Panc1 (cell line): ENCODE measurements at places on chromosomes 6 and 20.
A peak's percentile ranks its signal among the peaks of the same experiment; 100 is the strongest.

GRCh38 chr20:881051-881782 lies 34.9 kb downstream of the ANGPT4 start:
- peak; percentile 38 for DNase-seq

GRCh38 chr6:97049253-97050011 lies 124.9 kb downstream of the KLHL32 start:
- no peak for DNase-seq

GRCh38 chr6:140661691-140662090 lies 1287.2 kb upstream of the CITED2 start:
- DNase-seq, result no peak

DNA sequence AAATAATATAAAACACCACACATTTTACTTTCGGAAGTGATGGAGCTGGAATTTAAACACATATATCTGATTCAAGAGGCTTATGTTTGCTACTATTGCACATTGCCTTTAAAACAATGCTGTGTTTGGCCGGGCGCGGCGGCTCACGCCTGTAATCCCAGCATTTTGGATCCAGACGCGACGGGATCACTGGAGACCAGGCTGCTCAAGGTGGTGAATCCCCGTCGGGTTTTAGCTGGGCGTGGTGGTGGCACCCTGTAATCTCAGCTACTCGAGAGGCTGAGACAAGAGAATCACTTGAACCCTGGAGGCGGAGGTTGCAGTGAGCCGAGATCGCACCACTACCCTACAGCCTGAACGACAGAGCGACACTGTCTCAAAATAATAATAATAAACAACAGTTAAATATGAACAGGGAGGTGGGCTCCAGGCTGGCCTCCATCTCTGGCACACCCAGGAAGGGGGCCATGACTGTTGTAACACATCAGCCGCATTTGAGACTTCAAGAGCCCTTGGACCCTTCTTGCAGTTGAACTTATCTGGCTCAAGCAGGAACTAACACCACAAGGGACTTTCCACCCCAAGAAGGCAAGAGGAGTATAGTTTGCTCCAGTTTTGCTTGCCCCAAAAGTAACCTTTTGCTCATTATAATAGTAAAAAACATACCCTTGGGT lies 127.1 kb upstream of the ZNF184 start:
- no peak for DNase-seq

- no peak for DNase-seq
Observed at GRCh38 chr6:36607683-36608386, 13.7 kb downstream of the SRSF3 start.

DNA sequence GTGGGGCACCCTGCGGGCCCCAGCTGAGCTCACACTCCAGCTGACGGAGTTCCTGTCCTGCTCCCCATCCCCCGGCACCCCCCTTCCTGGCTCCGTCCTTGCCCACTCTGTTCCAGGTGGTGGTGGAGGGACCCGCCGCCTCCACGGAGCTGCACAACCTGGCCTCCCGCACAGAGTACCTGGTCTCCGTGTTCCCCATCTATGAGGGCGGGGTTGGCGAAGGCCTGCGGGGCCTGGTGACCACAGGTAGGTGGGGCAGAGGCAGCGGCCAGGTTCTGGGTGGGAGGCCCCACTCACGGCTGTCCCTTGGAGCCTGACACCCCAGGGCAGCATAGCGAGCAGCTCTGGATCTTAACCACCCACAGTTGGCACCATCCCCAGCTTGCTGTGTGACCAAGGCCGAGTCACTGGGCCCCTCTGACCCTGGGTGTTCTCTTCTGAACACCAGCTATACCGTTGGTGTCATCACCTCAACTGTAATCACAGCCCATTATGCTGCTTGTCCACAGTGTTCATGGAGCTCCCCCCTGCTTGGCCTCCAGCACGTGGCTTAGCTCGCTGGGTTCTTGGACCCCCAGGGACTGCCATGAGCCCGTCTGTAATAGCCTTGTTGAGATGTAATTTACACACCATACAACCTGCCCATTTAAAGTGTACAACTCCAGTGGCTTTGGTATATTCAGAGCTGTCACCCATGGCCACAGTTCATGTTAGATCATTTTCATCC lies 17.4 kb downstream of the COL20A1 start:
- no peak for DNase-seq

- DNase-seq, result no peak
Observed at GRCh38 chr6:39152262-39152661, 37.3 kb upstream of the SAYSD1 start.

- DNase-seq, result no peak
Observed at GRCh38 chr6:2795956-2796355, 30.8 kb downstream of the WRNIP1 start.

DNA sequence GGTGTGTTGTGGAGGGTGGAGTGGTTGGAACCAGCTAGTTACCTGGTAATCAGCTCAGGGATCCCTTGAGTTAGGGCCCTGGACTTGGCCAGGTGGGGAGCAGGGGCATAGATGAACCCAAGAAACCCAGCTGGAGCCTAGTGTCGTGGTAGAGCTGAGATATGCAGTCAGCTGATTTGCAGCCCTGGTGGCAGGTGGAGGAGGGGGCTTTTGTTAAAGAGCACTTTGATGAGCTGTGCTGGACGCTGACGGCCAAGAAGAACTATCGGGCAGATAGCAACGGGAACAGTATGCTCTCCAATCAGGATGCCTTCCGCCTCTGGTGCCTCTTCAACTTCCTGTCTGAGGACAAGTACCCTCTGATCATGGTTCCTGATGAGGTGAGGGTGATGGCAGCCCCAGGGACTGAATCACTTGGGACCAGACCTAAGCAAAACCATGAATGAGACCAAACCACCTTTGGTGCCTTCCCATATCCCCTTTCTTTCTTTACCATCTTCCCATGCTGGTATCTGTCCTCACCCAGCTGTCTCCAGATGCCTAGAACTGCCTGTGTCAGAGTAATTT lies 12.7 kb downstream of the DEF6 start:
- no peak for DNase-seq

- no peak for DNase-seq
Observed at GRCh38 chr6:31575335-31575901, at the start of gene TNF. TNF (plus strand) TSS chr6:31575565; CDS start chr6:31575742, 177 bp downstream.

DNA sequence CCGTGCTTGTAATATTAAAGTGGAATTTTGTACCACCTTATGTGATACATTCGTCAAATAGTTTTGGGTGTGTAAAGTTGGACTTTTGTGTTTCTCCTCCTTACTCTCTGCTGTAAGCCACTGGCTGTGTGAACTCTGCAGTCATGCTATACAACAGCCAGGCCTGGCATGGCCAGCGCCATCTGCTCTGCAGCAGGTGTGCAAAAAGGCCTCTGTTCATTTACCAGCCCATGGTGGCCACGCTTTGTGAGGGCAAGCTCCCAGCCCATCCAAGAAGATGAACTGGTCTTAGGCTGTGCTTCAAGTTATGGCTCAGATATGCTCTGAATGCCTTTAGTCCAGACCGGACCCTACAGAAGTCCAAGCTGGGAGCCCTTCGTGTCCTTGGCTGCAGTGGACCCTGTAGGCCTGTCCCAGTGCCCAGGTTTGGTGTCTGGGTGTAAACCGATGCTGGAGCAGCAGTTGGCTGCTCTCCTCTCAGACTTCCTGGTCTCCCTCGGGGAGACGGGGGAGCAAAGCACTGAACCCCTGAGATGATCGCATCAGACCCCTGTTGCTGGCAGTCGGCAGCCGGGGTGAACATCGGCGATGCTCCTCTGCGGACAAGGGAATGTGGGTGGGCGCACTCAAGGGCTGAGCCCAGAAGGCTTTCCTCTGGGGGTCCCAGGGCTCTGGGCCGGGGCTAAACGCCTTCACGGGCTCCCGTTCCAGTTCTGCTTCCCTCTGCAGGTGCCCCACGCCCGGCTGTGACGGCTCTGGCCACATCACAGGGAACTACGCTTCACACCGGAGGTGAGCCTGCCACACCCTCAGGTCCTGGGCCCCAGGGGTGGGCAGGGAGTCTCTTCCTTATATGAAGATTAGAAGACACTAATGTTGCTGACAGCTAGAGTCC lies 28.6 kb upstream of the PCMTD2 start:
- no peak for DNase-seq

DNA sequence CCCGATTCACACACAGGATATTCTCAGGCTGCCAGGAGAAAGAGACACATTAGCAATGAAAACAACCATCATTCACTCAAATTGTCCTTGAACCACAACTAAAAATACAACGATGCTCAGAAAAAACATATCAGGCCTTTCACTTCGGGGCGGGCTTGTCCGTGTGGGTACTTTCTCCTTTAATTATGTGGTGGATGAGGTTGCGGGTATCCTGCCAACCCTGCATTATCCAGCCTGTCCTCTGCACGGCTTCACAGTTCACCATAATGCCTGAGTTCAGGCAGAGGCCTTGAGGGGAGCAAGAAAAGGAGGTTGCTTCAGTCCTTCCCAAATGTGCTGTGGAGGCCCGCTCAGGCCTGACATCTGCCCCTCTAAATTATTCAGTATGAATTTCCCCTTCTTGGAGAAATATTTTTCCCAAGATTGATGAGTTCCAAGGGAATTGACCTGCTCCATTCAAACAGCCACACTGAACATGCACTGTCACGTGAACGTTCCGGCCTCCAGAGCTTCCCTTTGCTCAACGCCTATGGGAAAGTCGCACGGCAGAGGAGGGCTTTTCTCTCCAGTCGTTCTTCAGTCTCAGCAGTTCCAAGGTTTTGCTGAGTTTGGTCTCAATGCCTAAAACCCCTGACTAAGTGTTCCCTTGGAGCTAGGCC lies 70.3 kb downstream of the MYLK4 start:
- DNase-seq, result no peak

- no peak for DNase-seq
Observed at GRCh38 chr6:134147034-134147533, 94.7 kb upstream of the SLC2A12 start.

DNA sequence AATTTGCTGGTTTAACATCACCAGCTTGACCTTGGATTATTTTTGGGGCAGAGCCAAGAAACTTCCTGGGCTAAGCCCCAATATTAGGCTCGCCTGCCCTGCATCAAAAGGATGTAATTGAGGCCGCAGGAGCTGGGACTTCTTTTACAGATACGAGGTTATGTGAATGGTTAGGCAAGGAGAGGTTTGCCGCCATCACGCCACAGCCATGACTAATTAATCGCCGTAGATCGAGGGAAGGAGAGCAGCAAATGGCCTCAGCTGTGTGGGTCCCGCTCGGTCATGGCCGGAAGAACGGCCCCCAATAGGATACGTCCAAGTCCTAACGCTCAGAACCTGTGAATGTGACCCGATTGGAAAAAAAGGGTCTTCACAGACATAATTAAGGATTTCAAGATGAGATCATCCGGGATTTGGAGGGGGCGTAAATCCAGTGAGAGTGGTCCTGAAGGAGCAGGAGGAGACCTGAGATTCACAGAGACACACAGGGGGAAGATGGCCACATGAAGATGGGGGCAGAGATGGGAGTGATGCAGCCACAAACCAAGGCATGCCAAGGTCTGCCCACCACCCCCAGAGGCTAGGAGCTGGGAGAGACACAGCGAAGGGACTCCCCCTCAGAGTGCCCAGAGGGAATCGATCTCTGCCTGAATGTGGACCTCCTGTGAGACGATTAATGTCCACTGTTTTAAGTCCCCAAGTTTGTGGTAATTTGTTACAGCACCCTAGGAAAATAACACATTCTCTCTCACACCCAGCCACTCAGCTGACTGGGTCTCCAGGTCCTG lies 10.0 kb upstream of the BNIP5 start:
- DNase-seq, result no peak

- no peak for DNase-seq
Observed at GRCh38 chr6:2185466-2185865, 59.9 kb downstream of the GMDS start.

DNA sequence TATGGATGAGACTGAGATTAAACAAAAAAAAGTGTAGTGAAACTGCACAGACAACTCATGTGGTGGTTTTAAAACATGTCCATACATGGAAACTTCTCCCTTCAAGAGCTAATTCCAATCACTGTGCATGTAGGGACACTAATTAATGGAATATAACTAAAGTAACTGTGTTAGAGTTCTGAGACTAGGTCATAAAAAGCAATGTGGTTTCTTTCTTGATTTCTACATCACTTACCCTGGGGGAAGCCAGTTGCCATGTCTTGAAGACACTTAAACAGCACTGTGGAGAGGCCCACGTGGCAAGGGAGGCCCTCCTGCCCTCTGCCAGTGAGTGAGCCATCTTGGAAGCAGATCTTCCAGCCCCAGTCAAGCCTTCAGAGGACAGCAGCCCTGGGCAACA lies 118.2 kb upstream of the DST start:
- DNase-seq, result no peak

GRCh38 chr20:62317167-62317655 lies 14.4 kb downstream of the ADRM1 start:
- no peak for DNase-seq

DNA sequence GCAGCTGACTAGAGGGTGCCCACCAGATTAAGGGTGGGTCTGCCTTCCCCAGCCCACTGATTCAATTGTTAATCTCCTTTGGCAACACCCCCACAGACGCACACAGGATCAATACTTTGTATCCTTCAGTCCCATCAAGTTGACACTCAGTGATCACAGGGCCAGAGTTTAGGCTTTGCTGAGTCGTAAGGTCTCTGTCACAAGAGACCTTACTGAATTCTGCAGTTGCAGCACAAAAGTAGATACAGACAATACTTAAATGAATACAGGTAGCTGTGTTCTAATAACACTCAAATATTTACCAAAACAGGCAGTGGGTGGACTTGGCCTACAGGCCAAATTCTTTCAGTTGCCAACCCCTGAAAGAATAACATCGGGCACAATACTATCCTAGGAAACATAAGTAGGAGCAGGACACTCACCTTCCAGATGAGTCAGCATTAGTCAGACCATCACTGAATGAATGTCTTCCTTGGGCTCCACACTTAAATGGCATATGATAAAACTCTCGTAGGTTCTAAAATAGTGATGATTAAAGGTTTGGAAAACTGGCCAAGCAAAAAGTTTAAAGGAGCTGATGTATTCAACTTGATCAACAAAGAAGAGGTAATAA lies 190.0 kb downstream of the UBE3D start:
- peak; percentile 66 for DNase-seq

GRCh38 chr6:169997930-169998218 lies 246.5 kb downstream of the ERMARD start:
- no peak for DNase-seq

DNA sequence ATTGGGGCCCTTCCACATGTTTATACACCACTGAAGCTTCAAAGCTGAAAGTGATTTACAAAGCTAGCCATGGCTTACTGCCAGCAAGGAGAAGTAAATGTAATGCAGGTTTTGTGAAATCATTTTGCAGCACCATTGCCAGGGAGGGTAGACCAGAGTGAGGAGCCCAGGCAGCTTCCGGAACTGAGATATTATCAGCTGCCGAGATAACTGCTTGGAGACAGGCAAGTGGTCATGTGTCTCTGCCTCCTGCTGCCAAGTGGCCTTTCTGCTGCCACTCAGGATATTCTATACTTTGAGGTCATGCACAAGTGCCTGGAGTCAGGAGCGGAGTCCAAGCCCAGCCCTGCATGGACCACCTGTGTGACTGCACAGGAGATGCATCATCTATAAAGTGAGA lies 160.2 kb downstream of the SYNDIG1 start:
- no peak for DNase-seq

GRCh38 chr6:20352346-20352745 lies 49.3 kb upstream of the E2F3 start:
- no peak for DNase-seq

- no peak for DNase-seq
Observed at GRCh38 chr6:83958241-83958685, 75.3 kb upstream of the MRAP2 start.
